T-helper 2 cell treated with Interferon-gamma antibody and Interleukin-4, amounts not matched to agents 5 μg/mL and 100 μg/mL, for 36 hours (primary cell): ENCODE measurements at places on chromosomes 13 and 19.

GRCh38 chr13:40764587-40765403, 6.2 kb downstream of the MRPS31 start:
- DNase-seq, result peak; percentile 48

DNA sequence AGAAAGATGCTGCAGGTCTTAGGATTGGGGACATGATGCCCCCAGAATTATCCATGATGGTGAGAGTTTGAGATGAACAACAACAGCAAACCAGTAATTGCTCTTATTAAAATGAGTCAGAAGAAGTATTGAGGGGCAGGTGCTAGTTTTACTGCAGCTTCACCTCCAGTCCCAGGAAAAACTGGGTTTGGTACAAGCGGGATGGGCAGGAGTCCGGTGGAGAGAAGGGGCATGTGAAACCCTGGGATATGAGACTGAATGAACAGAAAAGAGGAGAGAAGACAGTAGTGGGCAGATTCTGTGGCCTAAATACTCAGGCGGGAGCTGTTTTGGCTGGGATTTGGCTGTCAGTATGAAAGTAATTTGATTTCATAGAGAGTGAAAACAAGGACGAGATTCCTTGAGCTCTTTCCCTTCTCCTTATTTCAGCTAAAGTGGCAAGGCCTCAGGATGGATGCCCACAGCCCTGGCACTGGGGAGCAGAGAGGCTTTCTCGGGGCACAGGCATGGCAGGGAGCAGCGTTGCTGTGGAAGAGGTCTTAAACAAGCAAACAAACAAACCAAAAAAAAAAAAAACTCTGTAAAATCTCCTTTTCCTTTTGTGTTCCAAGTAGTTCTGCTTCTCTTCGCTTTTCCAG, 30.7 kb downstream of the NFIX start:
- DNase-seq, result no peak

- DNase-seq, result no peak
Observed at GRCh38 chr19:46674416-46675178, 13.6 kb upstream of the DACT3 start.

DNA sequence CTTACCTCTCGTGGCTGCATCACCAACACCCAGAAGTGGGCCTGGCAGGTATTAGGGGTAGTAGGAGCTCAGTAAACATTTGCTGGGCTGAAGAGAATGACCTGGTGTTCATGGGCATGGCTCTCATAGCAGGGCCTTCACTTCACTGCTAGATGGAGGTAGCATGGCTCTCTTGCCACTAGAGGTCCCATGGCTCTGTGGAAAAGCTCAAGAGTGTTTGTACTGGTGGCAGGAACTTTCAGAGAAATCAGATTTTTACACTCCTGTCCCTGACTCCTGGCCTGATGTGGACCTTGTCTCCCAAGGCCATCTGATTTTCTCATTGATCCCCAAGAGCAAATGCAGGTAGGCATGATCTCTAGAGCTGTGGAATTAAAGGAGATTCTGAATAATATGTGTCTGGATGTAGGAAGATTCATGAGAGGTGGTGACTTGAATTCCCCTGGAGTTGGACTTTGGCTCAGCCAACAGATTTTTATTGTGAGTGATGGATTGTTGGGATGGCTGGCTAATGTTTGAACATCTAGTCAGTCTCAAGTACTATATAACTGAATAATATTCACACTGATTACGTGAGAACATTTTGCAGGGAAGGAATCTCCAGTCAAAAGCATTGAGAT, 5.7 kb downstream of the ZNF574 start:
- no peak for DNase-seq

DNA sequence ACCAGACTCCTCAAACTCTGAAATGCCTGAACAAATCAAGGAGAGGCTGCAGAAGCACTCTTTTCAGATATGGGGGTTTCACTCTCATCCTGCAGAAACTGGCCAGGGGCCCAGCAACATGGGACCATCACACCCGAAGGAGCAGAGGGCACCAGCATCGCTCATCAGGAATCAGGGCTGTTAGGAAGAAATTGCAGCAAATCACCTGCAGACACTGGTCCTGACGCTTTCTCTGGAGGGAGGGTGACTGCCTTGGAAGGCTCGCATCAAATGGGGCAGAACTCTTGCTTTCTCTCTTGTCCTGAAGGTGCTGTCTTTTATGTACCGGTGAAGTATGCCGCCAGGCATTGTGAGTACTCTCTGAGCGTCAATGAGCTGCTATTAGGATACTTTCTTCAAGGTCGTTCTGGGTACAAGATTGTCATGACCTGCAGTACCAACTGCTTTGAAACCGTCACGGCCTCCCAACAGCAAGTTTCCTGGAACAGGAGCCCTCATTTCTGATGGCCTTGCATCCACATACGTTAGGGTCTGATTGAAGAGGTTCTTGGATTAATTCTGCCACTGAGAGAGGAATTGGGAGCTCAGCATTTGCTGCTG, 155.7 kb upstream of the SOX1 start:
- no peak for DNase-seq

DNA sequence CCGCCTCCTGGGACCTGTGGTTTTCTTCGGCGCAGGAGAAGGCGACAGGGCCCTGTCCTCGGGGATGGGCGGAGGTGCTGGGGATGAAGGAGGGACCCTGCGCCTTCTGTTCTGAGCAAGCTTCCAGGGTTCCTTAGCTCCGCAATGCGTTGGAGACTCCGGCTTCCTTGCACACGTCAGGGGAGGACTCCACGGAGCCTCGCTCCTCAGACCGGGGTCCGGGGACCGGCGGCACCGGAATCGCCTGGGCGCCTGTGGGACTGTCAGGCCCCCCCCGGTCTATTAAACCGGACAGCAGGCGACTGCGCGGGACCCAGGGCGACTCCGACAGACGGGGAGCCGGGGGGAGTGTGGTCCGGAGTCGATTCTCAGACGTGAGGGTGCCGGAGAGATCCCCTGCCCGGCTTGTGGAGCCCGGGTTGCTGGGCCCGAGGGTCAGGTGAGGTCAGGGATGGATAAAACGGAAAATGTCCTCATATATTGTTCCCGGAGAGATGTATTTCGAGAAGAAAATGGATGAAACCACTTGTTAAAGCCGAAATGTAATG, 227.4 kb downstream of the TEX29 start:
- no peak for DNase-seq

- DNase-seq, result no peak
Observed at GRCh38 chr13:20990910-20991525, 70.4 kb downstream of the LATS2 start.

GRCh38 chr13:50162001-50162400, 146.8 kb downstream of the KCNRG start:
- DNase-seq, result no peak

GRCh38 chr13:79451500-79451962, 29.4 kb upstream of the NDFIP2 start:
- DNase-seq, result peak; percentile 96

GRCh38 chr19:13998426-13998825, 7.7 kb downstream of the RFX1 start:
- DNase-seq, result no peak

GRCh38 chr13:64130171-64130570, 2714.5 kb upstream of the PCDH20 start:
- DNase-seq, result no peak

DNA sequence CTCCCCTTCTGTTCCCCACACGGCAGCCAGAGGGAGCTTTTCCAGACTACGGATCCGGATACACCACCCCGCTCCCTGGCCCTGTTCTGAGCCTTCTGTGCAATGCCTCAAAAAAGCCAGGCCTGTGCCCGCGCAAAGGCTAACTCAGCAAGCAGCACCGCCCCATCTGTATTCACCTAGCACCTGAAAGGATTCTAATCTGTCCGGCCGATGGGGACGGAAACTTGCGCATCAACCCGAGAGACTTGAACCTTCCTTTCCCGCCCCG, 589 bp downstream of the ZBTB45 start:
- DNase-seq, result peak; percentile 52

- no peak for DNase-seq
Observed at GRCh38 chr13:97027162-97027554, 32.9 kb upstream of the OXGR1 start.

- no peak for DNase-seq
Observed at GRCh38 chr19:43779820-43780219, 953 bp downstream of the KCNN4 start.

- DNase-seq, result no peak
Observed at GRCh38 chr19:38122402-38123093, 101.5 kb downstream of the DPF1 start.

GRCh38 chr13:47481536-47481935, 519.5 kb downstream of the SUCLA2 start:
- no peak for DNase-seq

DNA sequence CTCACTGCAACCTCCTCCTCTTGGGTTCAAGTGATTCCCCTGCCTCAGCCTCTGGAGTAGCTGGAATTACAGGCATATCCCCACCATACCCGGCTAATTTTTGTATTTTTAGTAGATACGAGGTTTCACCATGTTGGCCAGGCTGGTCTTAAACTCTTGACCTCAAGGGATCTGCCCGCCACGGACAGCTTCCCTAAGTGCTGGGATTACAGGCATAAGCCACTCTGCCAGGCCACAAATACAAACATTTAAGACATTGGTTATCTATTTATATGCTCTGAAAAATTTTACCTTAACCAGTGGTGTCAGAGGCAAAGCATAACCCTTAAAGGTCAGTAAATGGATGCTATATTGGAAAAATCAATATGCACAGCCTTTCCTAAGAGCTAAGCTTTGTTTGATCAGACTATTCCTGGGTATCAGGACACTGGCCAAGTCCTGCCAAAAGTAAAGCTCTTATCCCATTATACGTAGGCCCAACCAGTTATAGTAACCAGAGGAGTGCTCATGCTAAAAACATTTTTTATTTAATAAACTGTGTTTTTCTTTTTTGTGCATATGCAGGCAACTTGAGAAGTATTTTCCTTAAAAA, 56.4 kb upstream of the STARD13 start:
- no peak for DNase-seq

GRCh38 chr19:30696514-30696913, 324.3 kb downstream of the ZNF536 start:
- DNase-seq, result no peak

- DNase-seq, result no peak
Observed at GRCh38 chr19:46394402-46394797, 19.0 kb downstream of the CCDC8 start.

DNA sequence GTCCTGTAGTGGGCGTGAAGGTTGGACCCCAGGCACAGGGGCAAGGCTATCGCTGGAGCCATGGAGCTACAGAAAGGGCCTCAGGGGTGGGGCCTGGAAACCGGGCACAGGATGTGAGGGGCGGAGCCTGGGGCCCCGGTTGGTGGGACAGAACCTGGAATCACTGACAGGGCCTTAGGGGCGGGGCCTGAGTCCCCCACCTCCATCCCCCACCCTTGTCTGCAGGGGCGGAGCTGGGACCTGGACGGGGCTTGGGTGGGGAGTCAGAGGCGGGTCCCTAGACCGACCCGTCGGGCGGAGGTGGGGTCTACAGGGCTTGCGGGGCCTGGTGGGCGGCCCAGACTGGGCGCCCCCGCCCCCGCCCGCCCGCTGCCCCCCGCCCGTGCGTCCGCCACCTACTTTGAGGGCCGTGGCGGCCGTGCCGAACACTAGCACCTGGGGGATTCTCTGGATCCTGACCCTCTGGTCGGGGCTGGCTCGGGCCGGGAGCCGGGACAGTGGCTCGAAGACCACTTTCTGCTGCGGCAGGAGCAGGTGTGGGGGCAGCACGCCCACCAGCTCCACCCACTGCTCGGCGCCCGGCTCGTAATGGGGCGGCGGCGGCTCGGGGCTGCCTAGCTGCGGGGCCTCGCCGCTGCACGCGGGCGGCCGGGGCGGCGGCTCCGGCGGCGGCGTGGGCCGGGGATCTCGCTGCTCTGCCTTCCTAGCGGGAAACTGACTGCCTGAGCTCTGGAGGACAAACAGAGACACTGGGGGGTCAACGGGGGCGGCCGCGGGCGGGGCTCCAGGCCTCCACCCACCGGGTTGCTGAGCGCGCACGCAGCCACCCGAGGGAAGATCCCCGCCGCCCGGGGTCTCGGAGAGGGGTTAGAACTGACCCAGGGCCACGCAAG, 26.3 kb downstream of the DCAF15 start:
- DNase-seq, result no peak

DNA sequence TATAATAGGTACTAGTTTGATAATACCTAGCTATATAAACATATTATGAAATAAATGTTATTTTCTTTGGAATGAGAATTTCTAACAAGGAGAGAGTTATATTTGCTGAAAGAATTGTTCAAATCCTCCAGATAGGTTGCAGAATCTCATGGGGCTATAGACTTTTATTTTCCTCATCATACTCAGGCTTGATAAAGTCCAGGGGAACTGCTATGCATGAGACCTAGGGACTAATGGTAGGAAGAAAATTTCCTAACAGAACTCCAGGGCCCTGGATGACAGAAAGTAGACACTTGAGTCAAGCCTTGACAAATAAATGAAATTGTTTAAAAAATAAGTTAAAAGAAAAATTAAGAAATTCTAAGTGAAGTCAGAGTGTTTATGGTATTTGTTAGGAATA, 138.5 kb upstream of the DACH1 start:
- DNase-seq, result no peak

GRCh38 chr19:43468354-43469159, 3.1 kb upstream of the LYPD3 start:
- DNase-seq, result no peak

GRCh38 chr13:101398920-101399319, 17.4 kb downstream of the NALCN start:
- no peak for DNase-seq

DNA sequence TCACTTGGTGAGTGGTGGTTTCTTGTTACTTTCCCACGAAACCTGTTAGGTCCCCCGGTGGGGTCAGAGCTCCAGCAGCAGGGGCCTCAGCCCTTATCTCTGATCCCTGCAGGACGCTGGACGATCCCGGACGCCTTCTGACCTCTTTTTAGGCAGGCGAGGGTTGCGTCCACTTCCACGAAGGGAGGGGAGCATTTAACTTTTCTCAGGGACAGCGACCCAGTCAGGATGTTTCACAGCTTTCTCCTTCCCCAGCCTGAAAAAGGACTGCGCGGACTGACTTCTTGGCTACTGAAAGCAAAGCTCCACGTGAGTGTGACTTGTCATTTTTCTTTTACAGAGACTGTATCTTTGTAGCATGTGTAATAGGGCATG, 692 bp downstream of the ZNF234 start:
- DNase-seq, result no peak

GRCh38 chr13:90293793-90294361, 1053.6 kb upstream of the MIR17HG start:
- no peak for DNase-seq

DNA sequence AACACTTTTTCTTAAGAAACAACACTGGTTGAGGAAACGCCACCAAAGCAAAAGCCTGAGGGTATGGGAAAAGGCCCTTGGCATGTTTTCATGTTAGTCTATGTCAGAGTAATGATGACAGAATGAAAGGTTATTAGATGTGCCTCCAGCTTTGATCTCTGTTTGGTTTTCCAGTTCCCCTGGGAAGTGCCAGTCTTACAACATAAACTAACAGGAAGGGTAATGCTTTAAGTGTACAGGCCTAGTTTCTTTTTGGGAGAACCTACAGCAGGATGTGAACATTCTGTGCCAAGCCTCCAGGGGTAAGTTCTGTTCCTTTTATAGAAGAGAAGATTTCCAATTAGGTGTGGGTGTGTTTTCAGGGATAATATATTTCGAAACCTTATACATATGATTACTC, 121.7 kb downstream of the FNDC3A start:
- no peak for DNase-seq

GRCh38 chr13:22505489-22505888, 675.3 kb upstream of the SGCG start:
- no peak for DNase-seq
